ENCODE measurements at places on chromosomes 11 and 22.

- DNase-seq, result no peak
These were observed 9.6 kb upstream of the RELA start for GRCh38 chr11:65672180-65672860.

GRCh38 chr11:117381481-117382387, 54.1 kb downstream of the CEP164 start:
- DNase-seq, result no peak

DNA sequence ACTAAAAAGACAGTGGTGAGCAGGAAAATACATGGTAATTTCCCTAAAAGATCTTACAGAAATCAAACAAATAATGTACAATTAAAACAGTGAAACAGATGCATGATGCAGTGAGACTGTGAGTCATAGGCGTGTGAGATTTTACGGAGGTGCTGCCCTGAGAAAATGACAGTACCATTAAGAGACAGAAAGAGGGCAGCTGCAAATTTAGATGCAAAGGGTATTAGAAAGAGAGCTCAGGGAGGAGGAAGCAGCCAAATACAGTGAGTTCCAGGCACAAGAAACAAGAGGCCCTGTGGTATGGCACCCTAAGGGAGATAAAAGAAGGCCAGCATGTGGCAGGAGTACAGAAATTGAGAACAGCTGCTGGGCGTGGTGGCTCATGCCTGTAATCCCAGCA, 88.5 kb upstream of the FIBIN start:
- no peak for DNase-seq

DNA sequence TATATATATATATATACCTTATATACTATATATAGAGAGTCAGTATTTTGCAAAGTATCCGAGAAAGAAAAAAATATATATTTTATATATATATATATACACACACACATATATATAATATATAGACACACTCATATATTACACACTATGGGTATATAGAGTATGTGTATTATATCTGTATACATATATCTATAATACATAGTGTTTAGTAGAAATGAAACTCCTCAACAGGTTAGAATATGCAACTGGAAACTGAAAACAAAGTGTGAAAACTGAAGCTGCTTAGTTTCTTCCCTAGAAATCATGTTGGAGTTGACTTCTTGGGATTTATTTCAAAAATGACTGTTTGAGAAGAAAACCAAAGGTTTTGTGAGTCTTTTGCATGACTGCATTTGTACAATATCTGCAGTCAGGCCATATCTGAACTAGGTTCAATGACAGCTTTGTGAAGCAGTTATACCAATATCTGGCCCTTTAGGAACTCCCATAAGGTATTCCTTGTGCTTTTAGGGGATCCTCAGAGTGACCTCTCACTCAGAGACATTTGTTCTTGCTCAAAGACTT, 284.1 kb downstream of the CASP12 start:
- no peak for DNase-seq

- DNase-seq, result no peak
These were observed 41.5 kb upstream of the CADM1 start for GRCh38 chr11:115545581-115546210.

- no peak for DNase-seq
These were observed 151.4 kb downstream of the BLID start for GRCh38 chr11:121964591-121964990.

- DNase-seq, result no peak
These were observed 777 bp upstream of the MICAL3 start for GRCh38 chr22:18024956-18025720.

- DNase-seq, result no peak
These were observed 36.2 kb downstream of the THOC5 start for GRCh38 chr22:29517215-29517908.

DNA sequence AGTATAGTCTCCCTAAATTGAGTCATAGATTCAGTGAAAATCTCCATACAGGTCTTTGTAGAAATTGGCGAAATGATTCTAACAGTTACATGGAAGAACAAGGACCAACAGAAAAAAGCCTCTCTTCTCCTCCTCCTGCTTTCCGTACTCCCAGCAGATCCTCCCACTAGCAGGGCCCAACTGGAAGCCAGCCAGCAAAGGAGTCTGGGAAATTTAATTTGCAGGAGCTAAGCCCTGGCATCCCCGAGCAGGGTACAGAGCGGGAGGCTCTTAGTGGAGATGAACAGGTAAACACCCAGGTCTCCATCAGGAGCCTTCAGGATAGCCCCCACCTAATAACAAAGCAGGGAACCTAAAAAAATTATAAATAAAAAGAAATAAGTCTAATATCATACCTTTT, 1473.8 kb downstream of the TBC1D22A start:
- DNase-seq, result no peak

DNA sequence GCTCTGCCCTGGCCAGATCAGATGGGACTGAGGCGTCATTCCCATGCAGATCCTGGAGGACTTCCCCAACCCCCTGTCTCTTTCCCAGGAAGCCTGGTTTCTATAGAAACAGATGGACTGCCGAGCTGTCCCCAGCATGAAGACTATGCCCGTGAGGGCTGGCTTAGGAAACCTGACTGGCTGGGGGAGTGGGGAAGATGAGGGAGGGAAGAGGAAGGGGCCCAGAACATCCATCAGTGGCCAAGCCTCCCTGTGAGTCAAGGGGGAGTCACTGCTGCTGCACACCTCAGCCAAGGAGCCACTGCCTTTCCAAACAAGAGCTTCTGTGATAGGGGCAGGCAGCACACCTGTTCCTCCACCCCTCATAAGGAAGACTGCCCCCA, 5.8 kb downstream of the TP53I11 start:
- no peak for DNase-seq

GRCh38 chr22:42073621-42074041, 417 bp upstream of the PHETA2 start:
- no peak for DNase-seq

GRCh38 chr22:25447686-25448434, 116.6 kb upstream of the GRK3 start:
- DNase-seq, result peak; percentile 78

DNA sequence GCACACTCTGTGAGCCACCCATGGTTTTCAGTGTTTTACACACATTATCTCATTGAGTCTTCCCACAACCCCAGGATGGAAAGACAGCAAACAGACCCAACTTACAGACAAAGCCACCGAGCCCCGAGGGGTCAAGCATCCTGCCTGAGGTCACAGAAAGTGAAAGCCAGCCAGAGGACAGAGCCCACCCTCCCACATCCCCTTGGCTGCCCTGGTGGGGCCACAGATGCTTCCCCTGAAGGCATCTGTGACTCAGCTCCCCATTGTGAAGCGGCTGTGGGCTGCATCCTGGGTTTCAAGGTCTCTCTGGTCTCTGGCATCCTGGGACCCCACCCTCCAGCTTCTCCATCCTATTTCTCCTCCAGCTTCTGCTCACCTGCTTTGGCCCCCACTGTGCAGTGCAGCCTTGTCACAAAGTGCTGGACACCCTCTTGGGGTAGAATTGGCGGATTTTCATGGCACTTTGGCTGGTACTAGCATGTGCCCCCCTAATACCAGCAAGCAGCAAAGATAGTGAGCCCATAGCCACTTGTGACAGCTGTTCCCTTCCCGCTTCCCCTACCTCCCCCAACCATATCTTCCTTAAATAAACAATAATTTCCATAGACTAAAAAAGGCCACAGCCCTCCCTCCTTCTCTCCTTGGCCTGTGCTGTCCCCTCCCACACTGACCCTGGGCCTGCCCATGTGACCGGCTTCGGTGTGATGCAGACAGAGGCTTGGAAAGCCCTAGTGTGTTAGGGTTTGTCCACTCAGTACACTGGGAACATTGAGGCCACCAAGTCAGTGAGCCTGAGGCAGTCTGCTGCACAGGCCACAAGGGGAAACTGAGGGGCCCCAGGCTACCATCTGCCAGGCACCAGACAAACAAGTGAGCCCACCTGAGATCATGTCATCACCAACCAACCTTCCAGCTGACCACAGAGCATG, 53.9 kb upstream of the SHISAL1 start:
- DNase-seq, result no peak

GRCh38 chr22:45083659-45084305, 74.0 kb upstream of the PHF21B start:
- DNase-seq, result no peak

GRCh38 chr11:121246021-121246768, 46.4 kb upstream of the SC5D start:
- DNase-seq, result no peak

DNA sequence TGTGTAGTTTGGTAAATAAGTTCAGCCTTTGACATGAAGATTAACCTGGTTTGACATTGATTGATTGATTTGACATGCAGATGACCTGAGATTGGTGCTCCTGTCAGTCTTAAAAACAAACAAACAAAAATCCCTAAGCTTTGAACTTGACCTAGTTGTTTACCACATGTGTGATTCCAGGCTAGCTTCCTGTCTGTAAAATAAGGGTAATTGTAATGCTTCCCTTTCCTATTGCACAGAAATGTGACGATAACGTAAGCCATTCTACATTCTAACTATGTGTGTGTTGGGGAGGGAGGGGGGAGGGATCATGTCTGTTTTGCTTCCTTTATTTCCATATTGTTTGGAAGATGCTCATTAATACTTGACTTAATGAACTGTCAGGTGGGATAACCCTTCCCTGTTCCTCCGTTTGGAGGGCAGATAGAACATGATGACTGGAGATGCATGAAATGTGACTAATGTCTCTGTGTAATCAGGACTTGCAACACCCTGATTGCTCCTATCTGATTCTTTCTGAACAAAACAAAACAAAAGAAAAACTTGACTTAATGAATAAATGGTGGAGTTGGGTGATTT, 106.1 kb upstream of the CLMP start:
- DNase-seq, result no peak

DNA sequence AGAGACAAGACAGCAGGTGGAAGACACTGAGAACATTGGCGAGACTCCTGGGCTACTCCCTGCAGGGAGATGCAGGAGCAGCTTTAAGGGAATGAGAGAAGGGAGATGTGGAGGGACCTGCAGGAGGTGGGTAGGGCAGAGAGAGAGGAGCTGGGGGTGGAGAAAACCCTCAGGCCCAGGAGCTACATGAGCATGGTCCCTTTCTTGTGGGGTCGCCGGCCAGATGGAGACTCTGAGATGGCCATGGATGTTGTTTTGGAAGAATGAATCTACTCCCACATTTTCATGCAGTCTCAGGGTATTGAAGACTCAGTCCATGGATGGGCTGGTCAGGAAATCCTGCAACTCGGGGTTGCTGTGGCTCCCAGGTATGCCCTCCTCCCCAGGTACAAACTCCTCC, 1381.9 kb downstream of the TBC1D22A start:
- DNase-seq, result no peak

GRCh38 chr11:2529173-2529572, 84.4 kb downstream of the KCNQ1 start:
- no peak for DNase-seq

DNA sequence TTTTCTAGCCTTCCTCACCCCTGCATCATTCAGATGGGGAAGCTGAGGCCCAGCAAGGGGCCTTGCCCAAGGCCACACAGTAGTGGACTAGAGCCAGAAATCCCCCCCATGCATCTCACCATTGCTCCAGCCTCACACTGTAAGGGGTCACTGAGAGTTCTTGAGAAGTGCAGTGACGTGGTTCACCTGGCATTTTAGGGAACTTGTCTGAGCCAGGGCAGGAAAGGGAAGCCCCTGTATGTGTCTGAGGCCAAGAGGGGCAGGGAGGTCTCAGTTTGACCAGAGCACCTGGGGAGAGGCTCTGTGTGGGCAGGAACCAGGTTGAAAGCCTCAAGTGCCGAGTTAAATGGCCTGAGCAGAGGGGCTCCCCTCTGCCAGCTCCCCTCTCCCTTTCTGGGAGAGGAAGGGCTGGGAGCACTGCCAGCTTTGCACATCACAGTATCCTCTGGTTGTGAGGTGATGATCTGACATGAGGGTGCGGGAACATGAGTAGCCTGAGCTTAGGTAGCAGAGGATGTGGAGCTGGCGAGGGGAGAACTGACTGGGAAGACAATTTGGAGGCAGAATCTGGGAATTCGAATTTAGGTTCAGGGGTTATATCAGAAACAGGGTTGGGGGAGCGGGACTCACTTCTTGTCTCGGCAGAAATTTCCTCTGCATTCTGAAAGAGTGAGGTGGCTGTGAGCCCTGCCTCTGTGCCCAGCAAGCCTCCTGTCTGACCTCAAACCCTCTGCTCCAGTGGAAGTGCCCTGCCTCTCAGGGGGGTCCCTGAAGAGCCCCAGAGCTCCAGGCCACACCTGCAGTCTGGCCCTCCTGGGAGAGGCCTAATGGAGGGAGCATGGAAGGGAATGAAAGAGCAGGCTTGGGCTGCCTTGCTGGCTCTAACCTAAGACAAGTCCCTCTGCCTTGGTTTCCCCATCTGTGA, 14.6 kb downstream of the ARHGEF17 start:
- no peak for DNase-seq

DNA sequence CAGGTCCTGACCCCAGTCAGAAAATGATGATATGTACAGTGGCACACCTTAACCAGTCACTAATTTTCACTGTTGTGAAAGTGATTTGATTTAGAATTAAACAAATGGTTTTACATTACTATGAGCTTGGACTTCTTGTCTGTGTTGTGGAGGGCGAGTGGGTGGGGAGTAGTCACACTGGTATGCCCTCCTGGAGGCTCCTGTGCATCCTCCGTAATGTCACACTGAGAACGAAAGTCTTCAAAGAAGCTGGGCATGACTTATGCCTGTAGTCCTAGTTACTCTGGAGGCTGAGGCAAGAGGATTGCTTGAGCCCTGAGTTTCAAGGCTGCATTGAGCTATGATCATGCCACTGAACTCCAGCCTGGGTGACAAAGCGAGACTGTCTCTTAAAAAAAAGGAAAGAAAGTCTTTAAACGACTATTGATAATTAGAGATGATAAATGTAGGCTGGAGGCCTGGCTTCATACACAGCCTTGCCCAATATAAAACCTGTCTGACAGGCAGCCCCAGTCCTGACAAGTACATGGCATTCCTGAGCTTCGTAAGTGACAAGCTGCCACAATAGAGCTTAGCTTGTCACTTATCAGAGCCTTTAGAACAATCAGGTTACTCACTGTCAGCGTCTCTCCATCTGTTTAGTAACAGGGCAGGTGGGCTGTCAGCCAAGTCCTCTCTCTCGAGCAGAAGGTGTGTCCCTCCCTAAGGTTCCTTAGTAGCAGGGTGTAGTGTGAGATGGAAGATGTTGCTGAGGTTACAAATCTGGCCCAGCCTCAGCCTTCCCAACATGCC, 5.0 kb upstream of the LIMK2 start:
- no peak for DNase-seq

- no peak for DNase-seq
These were observed 451.3 kb downstream of the TBC1D22A start for GRCh38 chr22:47213571-47214230.

- no peak for DNase-seq
These were observed 944 bp upstream of the SCGB1D2 start for GRCh38 chr11:62241095-62241494.

DNA sequence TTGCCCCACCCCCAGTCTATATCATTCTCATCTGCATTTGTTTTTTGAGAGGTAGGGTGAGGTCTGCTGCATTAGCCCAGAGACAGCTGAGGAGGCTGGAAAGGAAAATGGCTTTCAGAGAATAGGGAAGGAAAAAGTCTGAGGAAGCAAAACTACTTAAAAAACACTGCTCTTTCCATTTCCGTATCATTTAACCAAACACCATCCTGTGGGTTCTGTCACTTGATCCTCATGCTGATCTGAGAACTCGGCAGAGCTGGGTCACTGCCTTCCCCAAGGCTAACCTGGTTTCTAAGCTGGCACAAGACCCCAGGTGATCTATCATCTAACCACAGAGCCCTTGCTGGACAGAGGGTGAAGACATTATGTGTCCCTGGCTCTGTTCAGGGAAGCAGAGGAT, 1.2 kb downstream of the FOLR2 start:
- DNase-seq, result no peak
